Cortex of kidney (tissue), 1 donor: ENCODE measurements at places on chromosomes 12 and 14.

DNA sequence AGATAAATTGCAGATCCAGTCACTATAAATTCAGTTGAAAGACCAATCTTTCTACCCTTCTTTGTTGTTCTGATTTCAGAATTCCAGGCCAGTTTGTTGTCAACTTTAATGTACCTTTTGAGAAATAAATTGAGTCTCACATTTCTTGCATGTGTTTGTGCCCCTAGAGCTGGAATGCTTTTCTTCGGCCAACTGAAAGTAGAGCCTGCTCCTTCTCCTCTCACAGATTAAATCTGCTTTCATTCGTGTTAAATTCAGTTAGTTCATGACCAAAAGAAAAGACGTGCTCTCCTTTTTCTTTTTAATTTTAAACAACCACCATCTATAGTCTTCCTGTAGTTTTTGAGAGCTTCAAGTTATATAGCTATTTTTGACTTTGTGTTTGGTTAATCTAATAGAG lies 22.9 kb downstream of the SOCS2 start:
- no peak for DNase-seq

DNA sequence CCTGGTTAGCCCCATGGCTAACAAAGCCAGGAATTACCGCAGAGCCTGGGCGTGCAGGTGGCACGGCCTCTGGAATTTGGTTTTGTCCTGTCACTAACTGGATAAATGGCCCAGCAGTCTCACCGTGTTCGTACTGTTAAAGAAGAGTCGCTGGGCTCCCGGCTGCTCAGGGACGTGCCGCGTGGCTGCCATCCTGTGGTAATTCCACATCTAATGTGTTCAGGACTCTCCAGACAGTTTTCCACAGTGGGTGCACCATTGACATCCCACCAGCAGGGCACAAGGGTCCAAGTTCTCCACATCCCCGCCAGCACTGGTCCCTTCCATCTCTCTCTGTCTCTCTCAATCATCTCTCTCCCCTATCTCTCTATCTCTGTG lies 19.6 kb downstream of the NOC4L start:
- DNase-seq = no peak

DNA sequence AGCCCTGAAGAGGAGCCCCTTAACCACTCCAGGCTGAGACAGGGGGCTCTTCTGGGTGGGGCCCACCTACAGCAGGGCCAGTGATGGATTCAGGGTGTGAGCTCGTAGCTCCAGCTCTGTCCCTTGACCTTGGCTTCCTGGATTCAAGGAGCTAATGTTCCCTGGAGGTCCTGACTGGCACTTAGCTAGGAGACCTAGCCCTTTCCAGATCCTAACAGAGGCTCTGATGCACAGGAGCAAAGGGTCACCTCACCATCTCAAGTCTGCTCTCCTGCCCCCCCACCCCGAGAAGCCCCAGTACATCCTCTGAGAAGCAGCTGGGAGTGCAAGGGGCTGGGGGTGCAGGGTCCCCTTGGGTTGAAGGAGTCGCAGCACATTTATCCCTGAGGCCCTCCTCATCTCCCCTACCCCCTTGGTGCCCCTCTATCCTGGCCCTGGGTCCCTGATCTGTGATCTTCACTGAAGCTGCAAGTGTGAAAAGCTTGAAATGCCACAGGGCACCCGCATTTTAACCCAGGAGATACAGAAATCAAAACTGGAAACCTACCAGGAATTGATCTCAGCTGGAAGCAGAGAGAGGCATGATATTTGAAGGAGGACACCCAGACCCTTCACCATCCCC lies 2.9 kb downstream of the RIN3 start:
- DNase-seq = no peak

DNA sequence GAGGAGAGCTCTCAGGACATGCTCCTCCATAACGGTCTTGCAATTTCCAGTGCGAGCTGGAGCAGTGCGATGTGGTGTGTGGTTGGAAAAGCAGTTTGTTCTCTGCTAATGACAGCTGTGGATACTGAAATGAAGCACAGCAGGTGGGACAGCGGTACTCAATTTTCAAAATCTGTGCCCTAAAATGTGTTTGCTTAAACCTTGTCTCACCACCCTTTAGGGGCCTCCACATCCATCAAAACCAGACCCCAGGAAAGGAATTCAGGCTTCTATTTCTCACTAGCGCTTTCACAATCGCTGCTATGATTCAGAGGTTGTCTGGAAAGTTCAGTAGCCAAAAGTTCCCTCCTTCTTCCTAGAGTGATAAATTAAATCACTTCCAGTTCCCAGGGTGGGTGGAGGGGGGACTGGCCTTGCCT lies 440.8 kb downstream of the EGLN3 start:
- DNase-seq = no peak

DNA sequence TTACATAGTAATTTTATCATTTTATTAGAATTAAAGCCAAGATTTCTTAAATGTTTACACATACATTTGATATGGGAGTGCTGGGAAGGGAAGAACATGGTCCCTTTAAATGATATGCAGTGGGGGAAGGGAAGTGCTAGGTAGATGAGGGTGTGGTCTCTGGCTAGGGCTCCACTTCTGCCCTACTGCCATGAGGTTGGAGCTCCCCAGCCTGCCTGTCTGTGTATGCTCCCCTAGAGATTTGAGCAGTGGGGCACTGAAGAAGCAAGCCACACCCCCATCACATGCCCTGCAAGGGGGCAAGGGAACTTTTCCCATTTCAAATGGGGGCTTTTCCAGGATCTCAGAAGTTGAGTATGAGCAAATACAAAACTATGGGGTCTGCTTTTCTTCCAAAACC lies 25.5 kb downstream of the CLECL1 start:
- no peak for DNase-seq

- no peak for DNase-seq
These were observed 172.2 kb downstream of the PRKD1 start for GRCh38 chr14:29755311-29756018.

GRCh38 chr12:5582018-5582417 lies 150.1 kb downstream of the NTF3 start:
- no peak for DNase-seq

GRCh38 chr14:92655419-92656201 lies 92.8 kb downstream of the LGMN start:
- DNase-seq = no peak

DNA sequence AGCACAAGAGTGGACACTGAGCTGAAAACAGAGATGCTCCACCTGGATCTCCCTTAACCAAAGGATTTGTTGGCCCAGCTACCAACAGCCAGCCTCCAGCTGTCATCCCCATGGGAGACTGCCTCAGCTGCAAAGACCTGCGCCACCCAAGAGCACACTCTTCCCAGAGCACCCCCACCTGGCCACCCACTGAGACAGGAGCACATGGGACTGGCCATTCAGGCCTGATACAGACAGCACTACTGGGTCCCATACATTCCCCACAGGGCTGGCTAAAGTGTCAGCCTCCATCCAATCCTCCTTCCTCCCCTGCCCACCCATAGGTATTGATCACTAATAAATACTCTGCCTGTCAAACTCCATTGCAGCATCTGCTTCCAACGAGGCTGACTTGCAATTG lies 241.5 kb downstream of the BCL11B start:
- no peak for DNase-seq

DNA sequence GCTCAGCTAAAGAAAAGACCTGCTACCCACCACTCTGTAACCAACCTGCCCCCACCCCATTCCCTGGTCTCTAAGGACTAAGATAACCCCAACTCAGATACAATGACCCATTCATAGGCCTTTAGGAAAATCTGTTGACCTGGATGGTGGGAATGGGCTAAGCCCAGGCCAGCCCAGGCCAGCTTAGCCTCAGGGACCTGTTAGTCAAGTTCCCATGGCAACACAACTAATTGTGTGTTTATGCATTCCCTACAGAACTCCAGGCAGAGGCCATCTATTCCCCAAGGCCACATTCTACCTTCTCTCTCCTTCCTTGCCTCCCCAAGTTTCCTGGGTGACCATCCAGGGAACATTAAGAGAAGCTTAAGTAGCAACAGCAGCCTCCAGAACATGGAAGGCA lies 16.1 kb upstream of the KRT8 start:
- no peak for DNase-seq

DNA sequence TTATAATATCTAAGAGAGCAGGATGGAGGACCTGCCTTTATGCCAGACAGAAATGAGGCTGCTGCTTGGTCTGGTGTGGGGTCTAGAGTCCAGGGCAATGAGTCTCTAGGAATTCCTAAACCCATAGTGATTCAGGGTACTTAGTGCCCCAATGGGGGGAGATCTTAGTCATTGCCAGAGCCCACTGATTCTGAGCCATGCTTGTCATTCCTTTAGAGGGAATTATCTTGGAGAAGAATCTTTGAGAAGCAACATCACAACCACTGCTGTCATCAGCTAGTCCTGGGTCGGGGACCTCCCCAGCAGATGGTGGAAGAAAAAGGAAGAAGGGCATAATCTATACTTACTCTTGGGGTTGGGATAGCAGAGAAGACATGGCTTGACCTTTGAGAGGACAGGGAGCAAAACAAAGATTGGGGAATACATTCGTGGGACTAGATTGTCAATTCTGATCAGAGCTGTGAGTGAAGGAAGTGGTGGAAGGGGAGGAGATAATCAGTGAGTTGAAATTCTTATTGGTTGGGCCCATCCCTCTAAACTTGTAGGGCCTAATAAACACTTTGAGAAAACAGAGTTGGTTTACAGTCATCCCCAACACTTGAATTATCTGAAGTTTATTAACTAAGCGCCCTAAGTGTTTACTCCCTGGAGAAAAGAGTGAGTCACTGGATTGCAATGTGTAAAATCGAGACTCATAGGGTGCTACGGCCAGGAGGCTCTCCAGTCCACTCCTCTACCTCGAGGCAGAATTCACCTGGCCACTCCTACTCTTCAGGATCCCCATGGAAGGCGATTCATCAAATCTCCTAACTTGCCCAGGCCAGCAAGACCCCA lies 3.0 kb upstream of the KRT3 start:
- no peak for DNase-seq

GRCh38 chr12:125194987-125195386 lies 129.8 kb downstream of the AACS start:
- DNase-seq = no peak

DNA sequence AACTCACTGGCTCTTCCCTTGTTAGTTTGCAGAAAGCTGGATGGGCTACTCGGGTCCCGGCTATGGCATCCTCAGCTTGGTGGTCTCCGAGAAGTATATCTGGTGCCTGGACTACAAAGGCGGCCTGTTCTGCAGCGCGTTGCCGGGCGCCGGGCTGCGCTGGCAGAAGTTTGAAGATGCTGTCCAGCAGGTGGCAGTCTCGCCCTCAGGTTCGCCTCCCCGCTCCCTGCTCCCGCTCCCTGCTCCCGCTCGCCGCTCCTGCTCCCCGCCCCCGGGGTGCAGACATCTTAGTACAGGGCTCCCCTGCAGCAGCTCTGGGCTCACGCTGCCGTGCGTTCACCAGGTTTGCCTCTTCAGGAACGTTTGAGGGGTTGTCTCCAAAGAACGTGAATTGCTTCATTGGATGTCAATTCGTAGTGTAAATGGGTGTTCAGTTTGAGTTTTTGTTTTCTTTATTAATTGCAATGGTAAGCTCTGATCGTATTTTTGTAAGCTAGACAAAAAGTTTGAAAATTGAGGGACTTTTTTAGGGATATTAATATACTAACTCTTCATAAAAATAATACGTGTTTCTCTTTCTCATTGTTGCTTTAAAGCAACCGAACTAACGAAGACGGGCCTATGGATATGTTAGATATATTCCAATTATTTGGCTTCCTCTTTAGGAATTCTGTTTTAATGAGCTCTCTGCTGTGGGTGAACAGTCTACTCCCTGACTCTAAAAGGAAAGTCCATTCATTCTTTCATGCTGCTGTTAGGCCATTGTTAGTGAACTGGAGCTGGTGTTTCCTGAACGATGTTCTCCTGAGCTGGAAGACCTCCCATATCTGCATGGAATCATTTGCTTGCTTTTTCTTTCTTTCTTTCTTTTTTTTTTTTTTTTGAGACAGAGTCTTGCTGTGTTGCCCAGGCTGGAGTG lies 71.3 kb downstream of the ANKRD9 start:
- DNase-seq = no peak

DNA sequence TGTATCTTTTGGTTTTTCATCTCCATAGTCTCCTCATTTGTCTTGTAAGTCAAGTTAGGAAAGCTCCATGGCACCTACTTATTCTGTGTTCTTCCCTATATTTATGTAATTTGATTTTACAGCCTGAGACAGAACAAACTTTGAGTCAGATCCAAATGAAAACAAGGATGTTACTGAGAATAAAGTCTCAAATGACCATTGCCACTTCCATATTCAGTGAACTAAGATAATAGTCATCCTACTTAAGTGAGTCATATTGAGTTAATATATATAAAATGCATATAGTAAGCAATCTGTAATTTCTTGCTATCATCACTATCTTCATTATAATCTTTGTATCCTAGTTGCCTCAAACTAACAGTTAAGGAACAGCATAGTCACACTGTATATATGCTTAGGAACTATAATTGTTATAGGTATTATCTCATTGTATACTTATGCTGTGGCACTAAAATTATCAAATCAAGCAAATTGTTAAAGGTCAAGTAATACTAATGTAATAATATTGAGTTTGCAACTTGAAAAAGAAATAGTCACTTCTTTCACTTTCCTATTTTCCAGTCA lies 30.8 kb downstream of the TMTC3 start:
- no peak for DNase-seq

DNA sequence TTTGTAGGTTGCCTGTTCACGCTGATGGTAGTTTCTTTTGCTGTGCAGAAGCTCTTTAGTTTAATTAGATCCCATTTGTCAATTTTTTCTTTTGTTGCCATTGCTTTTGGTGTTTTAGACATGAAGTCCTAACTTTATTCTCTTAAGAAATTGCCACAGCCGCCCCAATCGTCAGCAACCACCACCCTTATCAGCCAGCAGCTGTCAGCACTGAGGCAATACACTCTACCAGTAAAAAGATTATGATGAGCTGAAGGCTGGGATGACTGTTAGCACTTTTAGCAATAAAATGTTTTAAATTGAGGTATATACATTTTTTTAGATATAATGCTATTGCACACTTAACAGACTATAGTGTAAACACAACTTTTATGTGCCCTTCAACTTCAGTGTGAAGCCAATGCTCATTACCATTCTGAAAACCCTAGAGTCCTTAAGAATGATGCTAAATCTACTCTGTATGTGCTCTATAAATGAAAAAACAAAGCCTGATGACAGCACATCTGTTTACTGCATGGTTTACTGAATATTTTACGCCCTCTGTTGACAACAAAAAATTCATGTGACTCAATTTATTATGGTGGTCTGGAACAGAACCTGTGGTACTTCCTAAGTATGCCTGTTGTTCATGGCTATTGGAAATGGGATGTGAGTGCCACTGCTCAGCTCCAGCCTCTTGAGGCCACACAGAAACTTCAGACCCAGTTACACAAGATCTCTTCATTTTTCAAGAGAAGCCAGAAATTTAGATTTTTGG lies 197.4 kb downstream of the DUSP6 start:
- DNase-seq = no peak

DNA sequence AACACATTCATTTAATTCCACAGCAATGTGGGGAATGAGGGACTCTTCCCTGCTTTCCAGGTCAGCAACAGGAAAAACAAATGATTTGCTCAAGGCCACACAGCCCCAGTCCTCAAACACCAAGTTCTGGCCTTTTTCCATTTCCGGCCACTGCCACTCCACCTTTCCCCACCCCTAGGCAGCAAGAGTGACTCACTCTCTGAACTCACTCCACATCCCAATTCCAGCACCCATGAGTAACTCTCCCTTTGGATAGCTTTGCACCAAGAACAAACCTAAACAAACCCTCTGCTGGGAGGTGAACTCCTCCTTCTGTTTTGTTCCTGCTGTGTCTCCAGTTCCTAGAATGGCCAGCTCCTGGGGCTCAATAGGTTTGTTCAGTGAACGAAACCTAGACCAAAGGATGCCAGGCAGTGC lies 30.4 kb upstream of the PLEKHG6 start:
- no peak for DNase-seq

GRCh38 chr14:95356245-95356869 lies 36.6 kb upstream of the CLMN start:
- no peak for DNase-seq

- DNase-seq = no peak
These were observed 8.6 kb downstream of the NFATC4 start for GRCh38 chr14:24376448-24377070.
